ENCODE measurements at places on chromosomes 7 and 10.

DNA sequence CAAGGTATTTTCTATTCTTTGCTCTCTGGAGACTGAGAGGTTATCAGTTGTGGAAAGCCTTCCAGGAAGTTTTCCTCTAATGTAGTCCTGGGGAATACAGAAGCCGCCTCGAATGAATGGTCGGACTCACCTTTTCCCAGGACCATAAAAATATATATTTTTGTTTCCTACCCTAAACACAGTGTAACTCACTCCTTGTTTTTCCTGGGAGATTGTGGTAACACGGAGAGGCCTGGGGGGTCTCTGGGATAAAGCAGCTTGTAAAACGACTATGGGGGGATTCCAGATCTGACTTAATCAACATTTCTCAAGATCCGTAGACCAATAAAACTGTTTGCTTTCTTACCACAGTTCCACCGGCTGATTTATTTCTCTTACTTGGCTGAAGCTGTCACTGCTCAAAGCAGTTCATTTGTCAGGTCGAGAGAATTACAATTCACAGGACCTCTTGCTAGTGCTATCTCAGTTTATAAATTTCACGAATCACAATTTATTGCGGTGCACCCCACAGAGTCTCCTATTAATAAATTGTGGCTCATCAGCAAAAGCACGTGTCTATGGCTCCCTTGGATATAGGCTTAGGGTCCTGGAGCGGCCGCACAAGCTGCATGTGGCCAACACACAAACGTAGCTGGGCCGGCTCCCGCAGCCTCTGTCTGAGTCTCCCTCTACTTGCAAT is 176.3 kb upstream of the BMPER start:
- no peak for DNase-seq

DNA sequence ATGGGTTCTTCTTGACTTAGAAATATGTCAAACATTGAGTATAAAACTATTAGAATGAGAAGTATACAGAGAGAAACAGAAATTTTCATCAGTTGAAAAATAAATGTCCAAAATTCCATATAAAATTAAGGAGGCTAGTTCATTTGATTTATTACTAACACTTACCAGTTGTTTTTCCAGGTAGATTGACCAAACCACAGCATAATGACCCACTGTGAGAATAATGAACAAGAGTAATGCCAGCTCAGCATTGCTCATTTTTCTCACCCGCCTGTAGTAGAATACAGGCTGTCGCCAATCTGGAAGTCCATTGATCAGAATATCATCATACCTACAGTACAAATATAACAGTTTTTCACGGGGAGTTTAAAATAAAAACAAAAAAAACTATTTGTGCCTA is 82.9 kb downstream of the DNAJC1 start:
- DNase-seq = no peak

GRCh38 chr10:97365761-97366351 is 31.3 kb upstream of the FRAT2 start:
- no peak for DNase-seq

- DNase-seq = no peak
Measured at GRCh38 chr10:104931612-104932134, 290.6 kb downstream of the SORCS3 start.

DNA sequence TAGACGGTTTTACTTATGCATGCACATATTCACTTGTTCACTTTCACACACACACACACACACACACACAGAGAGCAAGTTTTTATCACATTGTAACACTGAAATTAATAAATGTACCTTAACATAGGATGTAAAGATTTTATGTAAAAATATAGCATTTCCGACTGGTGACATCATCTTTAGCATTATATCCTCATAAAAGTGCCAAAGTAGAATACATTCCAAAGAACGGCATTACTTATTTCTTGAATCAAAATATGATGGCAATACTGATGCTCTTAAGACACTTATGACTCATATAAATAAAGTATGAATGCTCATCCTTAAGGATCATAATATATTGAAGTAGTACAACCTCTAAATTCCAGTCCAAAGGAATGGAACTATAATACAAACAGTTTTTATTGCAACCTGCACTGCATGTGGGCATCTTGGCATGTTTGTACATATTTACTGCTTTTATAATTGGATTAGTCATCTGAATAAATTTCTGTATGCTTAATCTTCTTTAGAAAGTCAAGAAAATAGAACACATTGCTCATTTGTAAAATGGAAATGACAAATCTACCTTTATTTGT is 290.0 kb upstream of the SEMA3A start:
- DNase-seq = peak; percentile 24

GRCh38 chr7:68684996-68685395 is 913.3 kb upstream of the AUTS2 start:
- no peak for DNase-seq

GRCh38 chr10:71995887-71996575 is 31.8 kb downstream of the CHST3 start:
- DNase-seq = no peak

DNA sequence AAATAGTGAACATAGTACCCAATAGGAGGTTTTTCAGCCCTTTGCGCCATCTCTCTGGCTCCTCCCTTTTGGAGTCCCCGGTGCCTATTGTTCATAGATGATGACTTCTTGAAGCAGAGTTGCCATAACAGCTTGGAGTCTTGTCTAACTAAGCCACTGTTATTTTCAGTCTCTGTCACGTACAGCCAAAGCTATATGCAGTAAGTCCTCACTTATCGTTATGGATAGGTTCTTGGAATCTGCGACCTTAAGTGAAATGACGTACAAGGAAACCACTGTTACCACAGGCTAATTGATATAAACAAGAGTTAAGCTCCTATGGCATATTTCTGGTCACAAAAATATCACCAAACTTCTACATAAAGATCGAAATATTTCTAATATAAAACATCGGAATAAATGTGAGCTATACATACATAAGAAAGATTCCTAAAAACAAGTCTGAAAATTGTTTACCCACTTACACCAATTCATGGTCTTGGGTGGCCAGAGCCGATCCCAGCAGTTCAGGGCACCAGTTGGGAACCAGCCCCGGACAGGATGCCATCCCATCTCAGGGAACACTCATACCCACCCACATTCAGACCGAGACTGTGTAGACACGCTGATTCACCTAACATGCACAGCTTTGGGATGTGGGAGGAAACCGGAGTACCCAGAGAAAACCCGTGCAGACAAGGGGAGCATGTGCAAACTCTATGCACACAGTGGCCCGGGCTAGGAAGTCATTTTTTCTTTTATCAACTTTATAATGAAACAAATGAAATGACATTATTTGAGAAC is 76.0 kb upstream of the PRPS1L1 start:
- DNase-seq = no peak

GRCh38 chr7:5183899-5184298 is 6.1 kb upstream of the WIPI2 start:
- DNase-seq = no peak

DNA sequence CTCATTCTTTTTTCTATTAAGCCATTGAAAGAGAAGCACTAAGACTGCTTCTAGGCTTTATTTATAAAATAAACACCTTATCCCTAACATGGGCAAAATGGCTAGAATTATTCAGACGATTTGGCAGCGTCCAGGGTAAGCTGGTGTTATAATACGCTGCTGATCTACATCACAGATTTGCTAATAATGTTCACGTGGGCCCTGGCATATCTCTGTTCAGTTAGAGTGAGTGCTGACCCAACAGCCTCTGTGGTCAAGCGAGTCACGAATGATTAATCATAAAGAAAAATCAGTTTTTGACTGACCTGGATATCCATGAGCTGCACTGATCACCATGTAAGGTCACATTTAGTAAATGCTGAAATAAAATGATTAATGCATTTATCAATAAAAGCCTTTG is 28.4 kb upstream of the CBLL1 start:
- DNase-seq = no peak

- DNase-seq = no peak
Measured at GRCh38 chr7:14902589-14903067, at the start of gene DGKB. TSS of gene DGKB (minus strand) at chr7:14902751.

DNA sequence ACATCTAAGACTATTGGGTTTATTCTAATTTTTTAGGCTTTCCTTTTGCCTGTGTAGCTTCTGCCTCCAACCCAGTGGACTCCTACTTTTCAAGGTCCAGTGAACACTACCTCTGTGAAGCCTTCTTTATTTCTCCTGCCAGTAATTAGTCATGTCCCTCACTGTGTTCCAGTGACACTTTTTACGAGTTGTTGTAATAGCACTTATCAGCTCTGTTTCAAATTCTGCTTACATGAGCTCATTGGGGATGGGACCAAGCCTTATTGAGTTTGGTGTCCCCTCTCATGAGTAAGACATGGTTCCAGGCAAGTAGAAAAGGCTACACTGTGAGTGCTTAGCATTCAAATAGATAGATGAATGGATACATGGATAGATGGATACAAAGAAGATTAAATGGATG is 184.6 kb downstream of the HIBADH start:
- no peak for DNase-seq

DNA sequence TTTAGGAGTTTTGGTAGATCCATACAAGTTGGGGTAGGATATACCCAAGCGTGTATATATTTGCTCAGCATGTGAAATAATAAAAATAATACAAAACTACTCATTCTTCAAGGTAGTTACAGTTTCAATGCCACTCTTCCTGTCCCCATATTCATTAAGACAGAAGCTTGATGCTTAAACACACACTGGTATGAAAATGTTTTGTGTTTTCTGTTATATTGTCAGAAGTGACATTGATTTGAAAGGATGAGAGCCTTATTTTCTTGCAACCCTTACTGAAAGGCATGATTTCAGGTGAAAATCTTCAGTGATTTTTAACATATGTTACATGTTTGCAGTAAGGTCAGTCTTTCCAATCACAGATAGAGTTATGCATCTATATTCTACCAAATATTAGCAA is 233.6 kb downstream of the TRIL start:
- DNase-seq = no peak

DNA sequence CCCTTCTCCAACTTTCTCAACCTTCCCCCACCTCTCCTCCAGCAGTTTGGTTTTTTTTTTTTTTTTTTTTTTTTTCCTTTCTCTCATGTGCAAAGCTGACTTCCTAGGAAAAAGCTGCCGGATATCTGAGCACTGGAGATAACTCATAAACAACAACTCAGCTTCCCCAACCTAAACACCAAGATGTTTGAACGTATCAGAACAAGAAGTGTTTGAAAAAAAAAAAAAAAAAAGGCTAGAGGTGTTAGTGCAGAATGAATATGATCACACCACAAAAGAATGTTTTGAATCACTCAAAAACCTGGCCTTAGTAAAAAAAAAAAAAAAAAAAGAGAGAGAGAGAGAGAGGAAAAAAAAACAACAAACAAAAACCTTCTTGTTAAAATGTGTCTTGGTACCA is 11.2 kb downstream of the GATA3 start:
- no peak for DNase-seq

GRCh38 chr10:93867525-93867924 is 26.3 kb upstream of the SLC35G1 start:
- no peak for DNase-seq

GRCh38 chr7:123538189-123538714 is 3.9 kb upstream of the IQUB start:
- peak; percentile 40 for DNase-seq

GRCh38 chr7:70017357-70017756 is 419.1 kb downstream of the AUTS2 start:
- DNase-seq = no peak

GRCh38 chr7:105452085-105452484 is 63.4 kb upstream of the SRPK2 start:
- no peak for DNase-seq

DNA sequence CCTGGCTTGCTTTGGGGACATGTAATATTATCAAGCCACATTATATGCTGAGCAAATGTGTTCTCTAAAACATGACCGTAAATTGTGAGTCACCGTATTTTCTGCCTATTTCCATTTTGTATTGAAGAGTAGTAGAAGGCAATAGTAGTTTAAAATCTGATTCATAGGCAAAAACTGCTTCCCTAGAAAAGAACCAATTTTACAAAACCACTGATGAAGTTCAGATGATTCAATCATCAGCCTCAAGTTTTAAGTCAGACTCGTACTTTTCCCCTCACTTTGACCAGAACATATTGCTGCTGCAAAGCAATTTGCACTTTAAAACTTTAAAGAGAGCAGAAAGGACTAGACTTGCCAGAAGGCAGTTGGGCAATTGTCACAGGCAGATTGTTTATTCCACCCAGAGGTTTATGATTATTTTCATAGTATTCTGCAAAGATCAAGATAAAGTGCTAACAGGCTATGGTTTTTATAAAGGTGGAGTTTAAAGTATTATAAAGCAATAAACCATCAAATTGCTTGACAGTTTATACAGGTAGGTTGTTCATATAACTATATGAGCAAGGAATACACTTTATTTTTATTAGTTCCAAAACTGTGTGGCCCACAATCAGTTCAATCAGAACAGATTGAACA is 168.2 kb downstream of the ETV1 start:
- peak; percentile 40 for DNase-seq

DNA sequence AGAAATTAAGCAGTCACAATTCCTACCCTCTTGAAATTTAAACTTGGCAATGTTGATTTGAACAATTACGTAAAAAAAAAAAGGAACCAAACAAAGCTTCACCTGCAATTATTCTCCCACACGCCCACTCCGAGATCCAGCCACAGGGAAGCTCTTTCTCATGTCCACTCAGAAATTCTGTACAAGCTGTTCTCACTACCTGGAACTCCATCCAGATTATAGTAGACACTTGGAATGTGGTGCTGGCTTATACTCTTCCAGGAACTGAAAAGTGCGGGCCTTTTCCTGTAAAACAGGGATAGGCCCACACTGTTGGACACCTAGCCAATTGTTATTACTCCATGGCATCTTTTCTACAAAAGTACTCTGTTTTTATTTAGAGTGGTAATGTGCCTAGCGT is 20.3 kb upstream of the TOMM7 start:
- DNase-seq = no peak

- DNase-seq = no peak
Measured at GRCh38 chr10:75586814-75587213, 155.4 kb downstream of the LRMDA start.

- DNase-seq = no peak
Measured at GRCh38 chr7:159092701-159093121, 52.0 kb downstream of the VIPR2 start.

GRCh38 chr7:156652886-156653568 is 12.5 kb downstream of the RNF32 start:
- DNase-seq = no peak

GRCh38 chr10:89308266-89308665 is 6.4 kb downstream of the IFIT2 start:
- no peak for DNase-seq

DNA sequence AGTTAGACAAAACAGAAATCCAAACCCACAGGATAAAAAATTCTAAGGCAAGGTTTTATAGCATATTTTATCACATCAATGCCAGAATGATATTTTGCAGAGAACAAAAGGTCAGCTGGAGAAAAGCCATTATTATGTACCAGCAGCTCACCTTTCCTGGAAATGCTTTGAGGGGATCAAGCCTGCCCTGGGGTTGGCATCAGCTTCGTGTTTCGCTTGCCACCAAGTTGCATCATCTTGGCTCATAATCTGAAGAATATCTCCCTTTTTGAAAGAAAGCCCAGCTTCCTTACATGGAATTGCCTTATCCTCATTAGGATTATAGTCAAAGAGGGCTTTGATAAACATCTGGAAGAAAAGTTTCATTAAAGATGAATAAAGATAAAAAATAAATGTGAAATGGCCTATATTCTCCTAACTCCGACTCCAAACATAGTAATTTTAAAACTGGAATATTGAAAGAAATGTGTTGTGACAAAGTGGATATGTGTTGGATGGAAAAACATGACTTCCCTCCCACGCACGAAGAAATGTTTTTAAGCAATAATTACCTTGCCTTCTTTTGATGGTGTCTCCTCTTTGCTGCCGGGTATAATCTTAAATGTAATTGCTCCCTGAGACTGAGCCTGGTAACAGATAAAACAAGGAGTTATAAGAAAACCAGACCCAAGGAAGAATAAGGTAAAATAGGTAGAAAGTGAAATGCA is 121.3 kb upstream of the ODAD2 start:
- no peak for DNase-seq

Measured in fibroblast of skin of left quadriceps (primary cell).